DMS79 treated with DMSO at 0.1 percent for 48 hours (cell line): ENCODE measurements at places on chromosomes 4 and X.

DNA sequence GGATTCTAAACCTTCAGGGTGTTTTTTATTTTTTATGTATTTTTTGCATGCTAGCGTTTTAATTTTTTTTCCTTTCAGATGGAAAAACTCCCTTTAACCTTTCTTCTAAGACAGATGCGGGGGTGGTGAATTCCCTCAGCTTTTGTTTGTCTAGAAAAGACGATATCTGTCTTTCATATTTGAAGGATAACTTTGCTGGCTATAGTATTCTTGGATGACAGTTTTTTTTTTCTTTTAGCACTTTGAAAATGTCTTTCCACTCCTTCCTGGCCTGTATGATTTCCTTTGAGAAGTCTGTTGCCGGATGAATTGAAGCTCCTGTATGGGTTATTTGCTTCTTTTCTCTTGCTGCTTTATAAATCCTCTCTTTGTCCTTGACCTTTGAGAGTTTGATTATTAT, 26.6 kb downstream of the PSAPL1 start:
- DNase-seq = no peak

DNA sequence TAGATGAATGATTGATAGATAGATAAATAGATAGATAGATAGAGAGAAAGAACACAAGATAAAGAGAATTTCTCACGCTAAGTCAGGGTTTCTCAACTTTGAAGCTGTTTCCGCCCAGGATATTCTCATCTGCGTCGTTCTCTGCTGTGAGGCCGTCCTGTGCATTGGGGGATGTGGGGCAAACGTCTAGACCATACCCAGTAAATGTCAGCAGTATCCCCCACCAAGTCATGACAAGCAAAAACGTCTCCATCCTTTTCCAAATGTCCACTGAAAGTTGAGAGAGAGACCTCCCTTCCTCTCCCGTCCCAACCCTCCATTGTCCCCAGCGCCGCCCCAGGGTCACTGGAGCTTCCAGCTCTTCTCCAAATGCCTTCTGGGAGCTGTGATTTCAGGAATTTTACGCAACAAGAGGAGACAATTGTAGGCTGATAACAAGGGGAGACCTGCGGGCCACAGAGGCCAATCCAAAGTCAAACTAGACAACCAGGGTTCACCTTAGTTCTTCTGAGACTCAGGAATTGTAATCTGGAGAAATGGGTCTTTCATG, 8.9 kb upstream of the CRLF2 start:
- no peak for DNase-seq

GRCh38 chr4:3745886-3746656, 20.1 kb upstream of the ADRA2C start:
- no peak for DNase-seq

GRCh38 chr4:122602277-122603142, 18.4 kb downstream of the IL21 start:
- no peak for DNase-seq

- DNase-seq = no peak
Observed at GRCh38 chrX:149829751-149830191, 48.0 kb downstream of the MAGEA9 start.

DNA sequence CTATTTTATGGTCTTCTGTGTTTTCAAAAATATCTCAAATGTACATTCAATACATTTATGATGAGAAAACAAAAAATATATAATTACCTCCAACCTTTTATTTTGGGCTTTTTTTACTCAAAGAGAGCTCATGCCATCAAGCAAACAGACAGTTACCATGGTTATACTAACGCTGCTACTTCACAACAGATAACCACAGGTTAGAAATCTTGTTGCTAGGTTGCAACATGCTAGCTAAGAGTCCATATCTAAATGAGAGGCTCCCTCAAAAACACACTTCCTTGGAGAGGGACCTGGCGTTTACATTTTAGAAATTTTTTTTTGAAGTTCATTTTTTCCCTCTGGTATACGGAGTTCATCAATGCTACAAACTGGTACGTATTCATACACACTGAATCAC, 44.3 kb downstream of the TBC1D9 start:
- no peak for DNase-seq

- no peak for DNase-seq
Observed at GRCh38 chr4:123939621-123940020, 543.0 kb downstream of the SPRY1 start.

DNA sequence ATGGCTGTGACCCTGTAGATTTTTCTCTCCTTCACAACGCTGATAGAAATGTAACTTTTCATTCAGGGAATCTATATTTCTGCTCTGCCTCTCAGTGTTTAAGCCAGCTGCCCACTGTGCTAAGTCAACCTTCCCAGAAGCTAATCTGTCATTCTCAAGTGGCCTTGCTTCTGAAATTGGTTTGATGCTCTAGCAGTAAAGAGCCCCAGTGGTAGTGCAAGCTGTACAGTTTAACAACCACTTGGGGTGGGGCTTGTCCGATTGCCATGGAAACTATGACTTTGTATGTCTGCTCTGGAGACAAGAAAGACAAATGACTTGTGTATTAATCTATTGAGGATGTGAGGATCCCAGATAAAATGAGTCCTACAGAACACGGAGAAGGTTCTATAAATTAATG, 620.9 kb upstream of the GALNT7 start:
- peak; percentile 34 for DNase-seq

- no peak for DNase-seq
Observed at GRCh38 chrX:100611951-100612350, 24.7 kb downstream of the TSPAN6 start.

DNA sequence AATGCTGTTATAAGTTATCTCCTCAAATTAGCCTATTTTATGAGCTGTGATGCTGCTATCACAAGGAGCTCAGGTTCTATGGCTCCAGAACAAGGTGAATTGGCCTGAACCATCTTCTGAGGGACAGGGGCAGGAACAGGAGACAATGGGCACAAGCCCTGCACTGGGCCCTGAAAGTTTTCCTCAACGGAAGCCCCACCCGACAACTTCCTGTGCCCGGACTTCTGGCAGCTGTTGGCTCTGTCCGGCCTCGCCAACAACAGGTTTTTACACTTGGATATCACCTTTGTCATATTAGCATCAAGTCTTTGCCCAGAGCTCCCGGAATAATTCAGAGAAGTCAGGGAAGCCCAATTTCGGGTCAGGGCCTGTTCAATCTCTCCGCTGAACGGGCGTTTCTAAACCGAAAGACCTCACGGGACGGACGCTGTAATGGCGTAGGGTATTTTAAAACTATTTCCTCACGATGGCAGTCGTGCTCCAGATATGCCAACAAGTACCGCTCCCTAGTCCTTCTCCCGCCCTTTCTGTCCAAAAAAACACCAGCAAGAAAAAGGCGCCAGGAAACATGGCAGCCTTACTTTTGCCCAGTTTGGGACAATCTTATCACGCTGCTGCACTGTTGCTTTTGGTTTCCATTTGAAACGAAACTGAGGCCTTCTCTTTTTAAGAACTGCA, 201.0 kb upstream of the STK26 start:
- DNase-seq = no peak

DNA sequence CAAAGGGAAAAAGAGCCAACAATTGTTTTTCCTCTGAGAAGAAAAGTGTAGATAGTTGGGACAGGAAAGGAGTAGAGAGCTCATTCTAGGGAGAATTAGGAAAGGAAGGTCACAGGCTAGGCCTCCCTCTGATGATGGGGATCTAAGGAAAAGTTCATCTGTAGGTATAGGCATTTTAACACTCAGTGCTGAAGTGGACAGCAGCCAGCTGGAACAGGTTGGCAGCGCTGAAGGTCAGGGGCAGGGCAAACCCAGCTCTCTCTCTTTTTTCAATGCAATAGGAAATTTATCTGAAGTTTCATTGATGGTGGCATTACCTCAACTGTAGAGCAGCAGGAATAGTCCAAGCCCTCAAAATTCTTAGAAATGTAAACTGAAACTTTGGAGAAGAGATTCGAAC, 98.5 kb upstream of the ETNPPL start:
- DNase-seq = no peak
